Endodermal cell (in vitro differentiated cells): ENCODE measurements at places on chromosomes 16 and 17.

DNA sequence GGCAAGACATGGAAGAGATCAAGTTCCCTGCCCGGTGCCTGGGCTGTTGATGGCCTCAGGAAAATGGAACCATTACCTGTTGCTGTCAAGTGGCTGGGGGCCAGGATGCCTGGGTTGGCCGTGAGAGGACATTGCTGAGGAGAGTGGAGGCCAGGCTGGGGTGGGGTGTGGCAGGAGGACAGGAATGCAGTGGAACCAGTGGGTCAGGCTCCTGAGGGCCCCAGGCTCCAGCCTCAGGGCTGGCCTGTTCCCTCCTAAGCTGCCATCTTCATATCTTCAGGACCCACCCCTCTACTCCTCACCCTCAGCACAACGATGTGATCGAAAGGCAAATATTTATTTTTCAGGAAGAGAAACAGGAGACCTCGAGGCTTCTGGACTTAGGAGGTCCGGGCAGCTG is 8.5 kb upstream of the YPEL3 start:
- no peak for DNase-seq

- peak; percentile 16 for DNase-seq
These were observed 45.1 kb upstream of the NOS2 start for GRCh38 chr17:27845264-27846041.

GRCh38 chr16:64092271-64092670 is 1029.6 kb downstream of the CDH11 start:
- DNase-seq: no peak

DNA sequence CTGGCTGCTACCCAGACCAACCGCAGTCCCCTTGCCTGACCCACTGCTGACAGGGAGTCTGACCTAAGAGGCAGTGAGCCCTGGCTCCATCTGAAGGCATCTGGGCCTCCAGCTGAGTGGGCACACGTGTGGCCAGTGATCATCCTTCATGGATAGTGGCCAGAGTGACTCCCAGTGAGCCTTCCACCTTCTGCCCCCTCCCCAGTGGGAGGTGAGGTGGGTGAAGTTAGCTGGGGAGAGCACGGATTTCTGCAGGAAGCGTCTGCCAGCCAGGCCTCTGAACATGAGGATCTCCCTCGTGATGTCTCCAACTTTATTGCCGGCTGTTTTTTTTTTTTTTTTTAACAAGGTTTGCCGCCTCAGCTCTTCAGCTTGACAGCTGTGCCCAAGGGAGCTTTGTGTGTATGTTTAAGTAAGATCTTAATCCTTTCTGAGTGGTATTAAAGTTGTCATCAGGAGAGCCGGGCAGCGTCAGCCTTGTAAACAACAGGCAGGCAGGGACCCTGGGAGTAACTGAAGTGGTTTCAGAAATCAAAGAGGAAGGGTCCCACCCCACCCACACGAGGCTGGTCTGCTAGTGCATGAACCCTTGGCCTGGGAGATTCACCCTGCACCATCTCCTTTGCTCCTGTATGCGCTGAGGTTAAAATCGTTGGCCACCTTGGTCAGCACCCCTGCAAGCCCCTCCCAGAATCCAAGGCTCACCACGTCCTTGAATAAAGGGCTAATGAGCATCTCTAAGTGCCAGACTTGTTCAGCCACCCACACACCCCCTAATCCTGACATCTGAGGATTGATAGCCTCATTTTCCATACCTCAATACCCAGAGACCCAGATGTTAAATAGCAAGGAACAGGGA is 33.3 kb downstream of the RHBDL3 start:
- no peak for DNase-seq

DNA sequence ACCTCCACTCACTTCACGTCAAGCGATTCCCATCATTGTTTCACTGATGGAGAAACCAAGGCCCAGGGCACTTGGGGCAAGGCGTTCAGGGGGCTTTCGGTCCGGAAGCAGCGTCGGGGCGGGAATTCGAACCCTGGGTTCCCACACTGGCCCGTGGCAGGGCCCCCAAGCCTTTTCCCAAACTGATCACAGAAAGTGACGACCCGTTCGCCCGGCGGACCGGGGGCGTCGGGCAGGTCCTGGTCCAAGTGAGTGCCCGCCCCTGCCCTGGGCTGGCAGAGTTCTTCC is 856 bp upstream of the MON1B start:
- no peak for DNase-seq

DNA sequence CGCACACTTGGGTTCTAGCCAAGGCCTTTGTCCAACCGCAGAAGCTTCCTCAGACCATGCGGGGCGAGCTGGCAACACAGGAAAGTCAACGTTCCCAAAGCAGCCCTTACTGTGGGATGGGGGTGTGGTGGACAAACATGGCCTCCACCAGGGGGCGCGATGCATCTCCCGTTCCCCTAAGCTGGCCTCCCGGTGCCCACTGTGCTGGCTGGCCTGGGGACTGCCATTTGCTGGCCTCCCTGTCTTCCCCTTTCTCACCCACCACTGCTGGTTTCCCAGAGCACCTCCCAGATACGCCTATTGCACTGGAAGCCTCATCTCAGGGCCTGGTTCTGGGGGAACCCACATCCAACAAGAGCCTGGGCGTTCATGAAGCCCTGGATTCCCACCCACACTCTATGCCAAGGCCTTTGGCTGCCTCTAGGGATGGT is 145.3 kb downstream of the IRF8 start:
- peak; percentile 93 for DNase-seq

DNA sequence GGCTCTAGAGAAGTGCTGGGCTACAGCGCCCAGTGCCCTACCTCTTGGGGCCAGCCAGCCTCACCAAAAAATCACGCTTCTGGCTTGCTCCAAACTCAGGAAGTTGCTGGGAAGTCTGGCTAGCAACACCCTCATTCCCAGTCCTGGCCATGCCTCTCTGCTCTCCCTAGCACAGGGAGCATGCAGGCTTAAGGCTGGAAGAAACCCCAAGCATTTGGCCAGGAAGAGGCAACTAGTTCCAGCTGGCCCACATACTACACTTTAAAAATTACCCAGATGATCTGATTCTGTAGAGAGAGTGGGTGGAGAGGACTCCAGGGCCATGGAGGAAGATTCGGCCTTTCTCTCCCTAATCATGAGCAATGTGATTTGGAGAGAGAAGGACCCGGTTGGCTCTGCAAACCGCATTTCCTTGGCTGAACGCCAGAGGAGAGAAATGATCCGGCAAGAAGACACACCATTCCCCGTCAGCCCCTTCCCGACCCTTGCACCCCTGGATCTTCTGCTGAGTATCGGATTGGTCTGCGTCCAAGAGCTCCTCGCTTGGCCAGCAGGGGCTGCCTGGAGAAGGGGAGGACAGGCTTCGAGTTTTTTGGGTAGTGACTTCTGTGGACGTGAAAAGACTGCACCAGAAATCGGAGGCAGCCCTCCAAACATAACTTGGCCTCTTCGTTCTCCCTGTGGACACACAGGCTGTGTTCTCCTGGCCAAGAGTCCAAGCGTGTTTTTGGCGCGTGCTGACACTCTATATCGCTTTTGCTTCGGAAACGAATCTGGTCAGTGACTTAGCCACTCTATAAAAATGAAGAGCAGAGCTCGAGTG is 406.3 kb downstream of the WWOX start:
- peak; percentile 68 for DNase-seq

DNA sequence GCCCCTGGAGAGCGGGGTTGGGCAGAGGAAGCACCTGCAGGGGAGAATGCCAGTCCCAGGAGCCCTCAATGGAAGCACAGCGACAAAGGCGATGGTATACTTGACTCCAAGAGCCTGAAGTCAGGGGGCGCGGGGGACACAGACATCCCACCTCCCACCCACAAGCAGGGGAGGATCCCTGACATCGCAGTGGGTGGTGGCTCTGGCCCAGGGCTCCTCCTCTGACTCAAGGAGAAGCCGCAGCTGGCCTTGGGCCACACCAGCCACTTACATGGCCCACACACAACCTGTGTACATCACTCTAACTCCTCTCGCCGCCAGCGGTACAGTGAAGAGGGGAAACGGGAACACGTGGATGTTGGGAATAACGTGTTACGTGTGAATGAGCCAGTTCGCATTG is 44.3 kb downstream of the FZD2 start:
- DNase-seq: no peak

DNA sequence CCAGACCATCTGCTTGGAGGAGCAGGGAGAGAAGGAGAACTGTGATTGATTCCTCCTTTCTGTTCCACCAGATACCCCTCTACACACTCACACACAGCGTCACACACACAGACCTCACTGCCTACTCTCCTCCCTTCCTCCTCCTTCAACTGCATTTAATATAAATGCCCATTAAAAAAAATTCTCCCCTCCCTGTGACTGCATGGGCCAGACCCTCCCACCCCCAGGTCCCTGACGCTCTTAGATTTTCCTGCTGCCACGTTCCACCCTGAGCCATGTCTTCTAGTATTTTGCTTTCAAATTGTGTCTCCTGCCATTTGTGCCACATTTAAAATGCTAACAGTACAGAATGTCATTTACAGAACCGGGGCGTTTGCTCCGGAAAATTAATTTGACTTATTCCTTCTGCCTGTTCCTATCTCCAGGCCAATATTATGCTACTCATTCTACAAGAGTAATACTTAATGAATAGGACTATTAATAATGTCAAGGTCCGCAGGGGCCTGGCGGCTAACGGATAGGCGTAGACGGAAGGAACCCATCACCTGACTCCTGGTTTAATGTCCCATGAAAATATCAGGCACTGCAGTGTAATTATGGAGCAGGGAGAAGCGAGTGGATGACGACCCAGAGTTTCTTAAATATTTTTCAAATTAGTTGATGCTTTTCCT is 100.2 kb downstream of the MRM1 start:
- DNase-seq: no peak

DNA sequence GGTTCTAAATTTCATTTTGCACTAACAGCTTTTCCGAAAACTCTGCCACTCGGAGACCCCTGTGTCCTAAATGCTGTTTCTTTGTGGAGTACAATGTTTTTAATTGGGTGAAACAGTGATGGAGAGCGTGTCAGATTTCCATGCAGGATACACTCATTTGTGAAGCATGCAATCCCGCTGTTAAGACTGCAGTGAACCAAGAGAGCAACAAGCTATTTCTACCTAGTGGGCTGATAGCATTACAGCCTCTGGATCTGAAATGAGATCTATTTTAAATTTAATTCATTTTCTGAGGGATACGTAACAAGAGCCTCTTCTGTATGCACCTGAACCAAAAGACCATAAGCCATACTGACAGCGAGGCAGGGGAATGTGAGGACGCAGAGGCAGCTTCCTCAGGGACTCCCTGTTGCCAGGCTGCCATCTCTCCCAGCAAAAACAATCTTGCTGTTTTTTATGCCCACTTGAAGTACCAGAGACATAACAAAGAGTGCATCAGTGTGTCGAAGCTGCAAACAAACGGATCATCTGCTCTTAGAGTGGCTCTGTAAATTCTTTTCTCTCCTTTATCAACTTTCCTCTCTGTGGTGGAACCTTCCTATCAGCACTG is 199.9 kb upstream of the COX10 start:
- DNase-seq: no peak

GRCh38 chr16:31269541-31269940 is 9.8 kb downstream of the ITGAM start:
- DNase-seq: no peak

- DNase-seq: peak; percentile 49
These were observed 57.7 kb upstream of the RPL38 start for GRCh38 chr17:74145756-74146155.

- DNase-seq: peak; percentile 82
These were observed 536.9 kb downstream of the XYLT1 start for GRCh38 chr16:16933861-16934260.

DNA sequence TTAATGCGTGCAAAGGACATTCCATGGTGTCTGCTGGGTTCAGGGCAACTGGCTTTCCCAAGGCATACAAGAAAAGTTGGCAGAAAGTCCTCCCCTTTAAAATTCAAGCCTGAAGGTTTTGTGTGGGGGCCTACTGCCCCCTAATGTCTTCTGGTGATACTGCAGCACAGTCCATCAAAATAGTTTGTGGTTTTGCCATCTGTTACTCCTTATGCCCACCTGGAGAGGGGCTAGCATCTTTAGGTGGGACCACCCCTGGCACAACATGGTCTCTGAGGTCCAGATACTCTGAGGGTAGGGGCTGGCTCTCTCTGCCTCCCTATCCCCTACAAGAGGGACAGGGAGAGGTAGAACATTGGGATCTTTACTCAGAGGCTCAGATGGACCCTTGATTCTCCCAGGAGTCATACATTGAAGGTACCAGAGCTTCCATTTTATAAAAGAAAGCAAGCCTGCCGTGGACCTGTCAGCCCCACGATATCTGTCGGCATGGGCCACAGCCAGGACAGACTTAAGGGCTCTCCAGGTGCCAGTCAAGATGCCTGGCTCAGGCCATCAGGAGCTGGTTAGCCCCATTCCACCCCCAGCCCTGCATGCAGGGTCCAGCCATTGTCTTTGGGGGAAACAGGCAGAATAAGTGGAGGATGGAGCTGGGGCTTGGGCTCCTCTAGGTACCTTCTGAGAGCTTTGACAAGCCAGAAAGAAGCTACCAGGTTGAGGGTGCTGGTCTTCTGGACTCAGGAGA is 6.3 kb downstream of the ESRP2 start:
- DNase-seq: peak; percentile 84

DNA sequence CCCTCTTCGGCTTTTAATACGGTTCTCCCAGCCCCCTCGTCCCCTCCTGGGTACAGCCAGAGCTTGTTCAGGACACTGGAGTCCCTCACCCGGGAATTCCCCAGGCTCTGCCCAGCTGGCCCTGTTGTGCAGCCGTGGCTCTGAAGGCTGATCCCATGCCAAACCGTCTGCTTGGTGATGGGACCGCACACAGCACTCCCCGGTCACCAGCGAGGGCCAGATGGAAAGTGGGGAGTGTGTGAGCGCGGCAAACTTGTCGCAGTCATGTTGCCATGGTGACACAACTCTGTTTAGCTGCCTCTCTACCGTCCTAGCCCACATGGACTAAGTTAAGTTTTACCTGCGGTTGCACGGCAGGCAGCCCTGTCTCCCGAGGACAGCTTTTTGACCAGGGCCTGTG is 107.9 kb downstream of the RAP1GAP2 start:
- no peak for DNase-seq

GRCh38 chr17:46764709-46765401 is 53.6 kb downstream of the WNT3 start:
- peak; percentile 56 for DNase-seq

- peak; percentile 64 for DNase-seq
These were observed 17.0 kb upstream of the KRT20 start for GRCh38 chr17:40901981-40902474.

- DNase-seq: no peak
These were observed 17.1 kb downstream of the SGCA start for GRCh38 chr17:50182783-50183420.
